ENCODE measurements at places on chromosomes 13 and 19.

GRCh38 chr13:109611912-109612691 lies 174.3 kb downstream of the IRS2 start:
- no peak for DNase-seq

DNA sequence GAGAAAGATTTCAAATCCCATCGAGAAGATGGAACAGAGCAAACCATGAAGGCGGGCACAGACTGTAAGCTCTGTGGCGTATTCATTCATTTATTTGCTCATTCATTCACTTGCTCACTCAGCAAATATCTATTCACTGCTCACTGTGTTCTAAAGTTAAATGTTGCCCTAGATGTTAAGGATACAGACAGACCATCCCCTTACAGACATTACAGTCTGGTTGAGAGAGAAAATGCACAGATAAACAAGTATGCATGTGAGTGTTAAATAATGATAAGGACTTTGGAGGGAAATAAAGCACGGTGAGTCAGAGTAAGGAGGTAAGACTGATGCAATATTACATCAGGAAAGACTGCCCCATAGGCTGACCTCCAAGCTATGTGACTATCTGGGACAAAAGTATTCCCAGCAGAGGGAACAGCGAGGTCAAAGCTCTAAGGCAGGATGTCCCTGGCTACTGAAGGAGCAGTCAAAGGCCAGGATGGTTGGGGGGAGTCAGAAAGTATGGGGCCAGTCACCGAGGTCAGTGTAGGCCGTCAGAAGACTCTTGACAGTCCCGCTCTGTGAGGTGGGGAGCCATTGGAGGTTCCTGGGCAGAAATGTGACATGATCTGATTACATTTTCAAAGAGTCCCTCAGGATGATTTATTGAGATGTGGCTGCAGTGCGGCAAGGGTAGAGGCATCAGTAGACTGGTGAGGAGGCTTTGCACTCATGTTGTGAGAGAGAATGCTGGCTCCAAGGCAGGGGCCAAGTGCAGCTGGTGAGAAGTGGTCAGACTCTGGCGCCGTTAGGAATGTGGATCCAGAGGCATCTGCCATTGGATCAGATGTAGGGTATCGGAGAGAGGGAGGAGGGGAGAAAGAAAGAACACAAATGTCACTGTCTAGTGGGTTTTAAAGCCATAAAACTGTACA lies 37.9 kb downstream of the MBNL2 start:
- DNase-seq = no peak

DNA sequence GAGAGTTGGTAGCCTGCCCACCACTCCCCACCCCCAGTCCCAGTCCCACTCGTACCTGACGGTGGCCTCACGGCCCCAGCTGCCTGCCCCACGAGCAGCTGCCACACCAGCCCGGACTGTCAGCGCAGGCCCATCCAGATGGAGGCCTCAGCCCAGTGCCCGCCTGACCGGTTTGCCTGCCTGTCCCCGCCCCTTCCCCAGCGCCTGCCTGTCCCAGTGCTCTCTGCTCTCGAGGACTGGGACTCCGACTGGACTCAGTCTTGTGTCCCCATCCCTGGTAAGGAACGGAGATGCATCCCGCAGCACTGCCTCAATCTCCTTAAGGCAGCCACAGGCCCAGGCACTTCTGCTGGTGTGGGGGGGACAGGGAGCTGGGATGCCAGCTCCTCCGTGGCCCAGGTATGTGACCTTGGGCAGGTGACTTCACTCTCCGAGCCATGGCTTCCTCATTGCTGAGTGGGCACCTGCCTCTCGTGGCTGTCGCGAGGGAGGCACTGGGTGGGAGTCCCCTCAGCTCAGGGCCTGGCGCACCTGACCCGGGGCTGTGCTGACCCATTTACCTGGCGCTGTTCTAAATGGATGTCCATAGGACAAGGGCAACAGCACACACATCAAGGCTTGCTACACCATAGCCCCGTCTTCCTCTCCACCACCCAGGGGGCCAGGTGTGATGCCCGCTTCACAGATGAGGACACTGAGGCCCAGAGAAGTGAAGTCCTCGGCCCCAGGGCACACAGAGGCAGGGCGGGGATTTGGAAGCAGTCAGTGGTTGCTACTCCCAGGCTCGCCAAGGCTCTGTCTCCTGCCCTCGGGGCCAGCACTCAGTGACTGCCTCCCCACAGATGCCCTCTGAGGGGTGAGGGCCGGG lies at the start of gene NKPD1:
TSS of gene NKPD1 (minus strand) at position 113 of the 868 bp plus-strand sequence. CDS start 832 bp downstream, outside the sequence.
- no peak for DNase-seq

- no peak for DNase-seq
These were observed 30.9 kb upstream of the SMAD9 start for GRCh38 chr13:36950920-36951319.

- peak; percentile 46 for DNase-seq
These were observed 1.1 kb downstream of the TNNI3 start for GRCh38 chr19:55156202-55157063.

DNA sequence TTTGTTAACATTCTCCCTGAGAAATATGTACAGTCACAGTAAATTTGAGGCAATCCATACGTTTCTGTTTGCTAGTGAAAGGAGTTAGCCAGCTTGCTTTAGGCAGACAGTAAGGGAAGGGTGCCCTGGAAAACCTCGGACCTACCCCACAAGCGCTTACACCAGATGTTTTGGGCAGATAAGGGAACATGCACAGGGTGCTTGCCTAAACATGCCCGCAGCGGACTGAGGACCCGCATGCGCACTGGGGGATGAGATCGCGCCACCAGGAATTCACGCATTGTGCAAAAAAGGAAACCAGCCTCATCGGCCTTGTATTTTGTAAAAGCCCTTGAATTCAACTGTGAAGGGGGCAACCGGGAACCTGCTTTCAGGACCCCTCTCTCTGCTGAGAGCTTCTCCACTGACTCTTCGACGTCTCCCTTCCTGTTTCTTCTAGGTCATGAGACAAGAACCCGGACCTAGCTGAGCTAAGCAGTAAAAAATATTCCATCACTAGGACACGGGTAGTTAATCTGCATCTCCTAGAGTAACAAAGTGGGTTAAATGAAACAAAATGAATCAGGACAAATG lies 1399.2 kb upstream of the ATXN8OS start:
- no peak for DNase-seq

GRCh38 chr13:76732367-76732766 lies 153.8 kb downstream of the KCTD12 start:
- no peak for DNase-seq

DNA sequence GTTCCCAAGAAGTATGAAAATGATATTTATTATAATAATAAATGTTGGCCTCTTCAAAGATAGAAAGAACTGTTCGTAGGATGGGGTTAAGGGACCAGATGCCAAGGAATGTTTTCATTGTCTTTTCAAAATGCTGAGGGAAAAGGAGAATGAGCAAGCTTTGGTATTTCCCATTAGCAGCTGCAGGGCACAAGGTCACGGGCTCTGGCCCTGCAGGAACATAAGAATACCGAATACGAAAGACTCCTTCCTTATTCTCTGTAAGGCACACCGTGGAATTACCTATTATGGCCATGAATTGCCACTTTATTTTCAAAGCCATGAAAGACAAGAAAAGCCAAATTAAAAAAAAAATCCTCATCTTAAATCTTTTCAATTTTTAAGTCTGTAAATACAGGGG lies 49.6 kb upstream of the OLFM4 start:
- DNase-seq = no peak

DNA sequence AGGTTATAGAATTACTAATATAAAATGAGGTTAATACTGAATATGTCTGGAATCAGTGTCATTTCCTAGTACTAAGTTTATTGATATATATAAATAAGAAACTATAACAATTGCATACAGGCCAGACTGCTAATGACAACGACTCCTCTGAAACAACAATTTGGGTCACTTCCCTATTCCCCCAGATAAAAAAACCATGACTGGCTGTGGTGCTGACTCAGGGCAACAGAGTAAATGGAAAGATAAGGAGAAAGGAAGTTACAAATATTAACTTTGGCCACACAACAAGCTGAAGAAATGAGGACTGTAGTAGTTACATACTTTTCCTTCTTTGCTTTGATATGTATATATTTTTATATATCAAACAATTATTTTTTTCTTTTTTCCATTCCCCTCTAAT lies 263.7 kb upstream of the PCDH9 start:
- DNase-seq = no peak

DNA sequence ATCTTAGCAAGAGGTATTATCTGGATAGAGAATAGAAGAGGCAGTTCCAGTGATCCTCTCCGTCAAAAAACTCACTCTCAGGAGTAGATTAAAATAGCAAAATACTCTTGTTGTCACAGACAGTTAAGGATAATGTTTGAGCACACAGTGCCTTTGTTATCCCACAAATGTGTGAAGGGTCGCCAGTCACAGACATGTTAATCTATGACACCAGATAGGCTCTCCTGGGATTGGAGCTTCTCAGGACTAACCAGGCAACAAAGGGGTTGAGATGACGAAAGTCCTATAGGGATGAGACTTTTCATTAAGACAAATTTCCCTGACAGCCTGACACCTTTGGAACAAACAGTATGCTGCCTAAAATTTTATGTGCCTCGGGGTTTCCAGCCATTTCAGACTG lies 1947.1 kb downstream of the OLFM4 start:
- DNase-seq = no peak

- DNase-seq = peak; percentile 80
These were observed 4.4 kb upstream of the PROZ start for GRCh38 chr13:113153810-113154748.

DNA sequence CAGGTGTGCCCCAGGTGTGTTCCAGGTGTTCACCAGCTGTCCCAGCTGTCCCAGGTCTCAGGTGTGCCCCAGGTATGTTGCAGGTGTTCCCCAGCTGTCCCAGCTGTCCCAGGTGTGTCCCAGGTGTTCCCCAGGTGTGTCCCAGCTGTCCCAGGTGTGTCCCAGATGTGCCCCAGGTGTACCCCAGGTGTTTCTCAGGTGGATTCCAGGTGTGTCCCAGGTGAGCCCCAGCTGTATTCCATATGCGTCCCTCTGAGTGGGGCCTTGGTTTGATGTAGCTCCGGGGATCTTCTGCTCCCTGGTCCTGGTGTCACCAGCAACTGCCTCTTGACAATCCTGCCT lies 719 bp upstream of the GRK1 start:
- DNase-seq = no peak

DNA sequence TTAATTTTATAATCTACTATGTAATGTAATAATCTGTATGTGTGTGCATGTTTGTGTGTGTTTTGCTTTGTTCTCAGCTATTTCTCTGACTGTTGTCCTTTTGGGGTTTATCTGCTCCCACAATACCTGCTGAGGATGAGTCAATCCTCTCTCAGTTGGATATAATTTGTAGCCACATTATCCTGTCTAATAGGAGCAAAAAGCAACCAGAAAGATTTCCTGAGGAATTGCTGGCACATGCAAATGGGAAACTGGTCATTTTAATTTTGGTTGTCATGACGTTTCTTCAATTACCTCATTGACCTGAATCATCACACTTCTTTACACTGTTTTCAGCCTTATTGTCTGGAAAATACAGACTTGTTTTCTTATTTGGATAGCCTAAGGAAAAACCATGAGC lies 488.4 kb downstream of the KLF5 start:
- DNase-seq = no peak

- no peak for DNase-seq
These were observed 1.1 kb downstream of the RYR1 start for GRCh38 chr19:38434549-38435051.

DNA sequence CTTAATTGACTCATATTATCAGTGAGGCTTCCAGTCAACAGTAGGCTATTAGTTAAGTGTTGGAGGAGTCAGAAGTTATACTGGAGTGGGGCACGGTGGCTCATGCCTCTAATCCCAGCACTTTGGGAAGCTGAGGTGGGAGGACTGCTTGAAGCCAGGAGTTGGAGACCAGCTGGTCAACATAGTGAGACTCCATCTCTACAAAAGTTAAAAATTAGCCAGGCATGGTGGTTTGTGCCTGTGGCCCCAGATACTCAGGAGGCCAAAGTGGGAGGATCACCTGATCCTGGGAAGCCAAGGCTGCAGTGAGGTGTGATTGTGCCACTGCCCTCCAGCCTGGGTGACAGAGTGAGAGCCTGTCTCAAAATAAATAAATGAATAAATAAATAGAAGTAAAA lies 53.2 kb downstream of the COMP start:
- no peak for DNase-seq

DNA sequence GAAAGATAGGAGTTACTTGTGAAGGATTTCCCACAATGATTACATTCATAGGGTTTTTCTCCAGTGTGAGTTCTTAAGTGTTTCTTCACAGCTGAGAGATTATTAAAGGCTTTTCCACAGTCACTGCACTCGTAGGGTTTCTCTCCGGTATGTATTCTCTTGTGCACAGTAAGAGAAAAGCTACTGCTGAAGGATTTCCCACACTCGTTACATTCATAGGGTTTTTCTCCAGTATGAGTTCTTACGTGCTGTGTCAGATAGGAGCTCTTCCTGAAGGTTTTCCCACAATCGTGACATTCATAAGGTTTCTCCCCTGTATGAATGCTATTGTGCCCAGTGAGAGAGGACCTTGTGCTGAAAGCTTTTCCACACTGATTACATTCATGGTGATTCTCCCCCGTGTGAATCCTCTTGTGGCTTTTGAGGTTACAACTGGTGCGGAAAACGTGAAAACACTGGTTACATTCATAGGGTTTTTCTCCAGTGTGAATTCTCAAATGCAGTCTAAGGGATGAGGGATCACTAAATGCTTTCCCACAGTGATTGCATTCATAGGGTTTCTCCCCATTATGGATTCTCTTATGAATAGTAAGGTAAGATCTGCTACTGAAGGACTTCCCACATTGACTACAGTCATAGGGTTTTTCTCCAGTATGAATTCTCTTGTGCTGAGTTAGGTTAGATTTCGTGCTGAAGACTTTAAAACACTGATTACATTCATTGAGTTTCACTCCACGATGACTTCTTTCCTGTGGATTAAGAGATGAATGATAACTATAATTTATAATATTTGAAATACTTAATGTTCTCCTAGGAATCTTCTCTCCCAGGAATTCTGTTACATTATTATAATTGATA lies 20.6 kb downstream of the ZNF558 start:
- DNase-seq = no peak

GRCh38 chr19:741506-742131 lies 9.3 kb upstream of the MISP start:
- DNase-seq = no peak

- no peak for DNase-seq
These were observed 60.6 kb upstream of the SERP2 start for GRCh38 chr13:44312834-44313551.

GRCh38 chr13:111943229-111943795 lies 123.6 kb upstream of the SOX1 start:
- no peak for DNase-seq

DNA sequence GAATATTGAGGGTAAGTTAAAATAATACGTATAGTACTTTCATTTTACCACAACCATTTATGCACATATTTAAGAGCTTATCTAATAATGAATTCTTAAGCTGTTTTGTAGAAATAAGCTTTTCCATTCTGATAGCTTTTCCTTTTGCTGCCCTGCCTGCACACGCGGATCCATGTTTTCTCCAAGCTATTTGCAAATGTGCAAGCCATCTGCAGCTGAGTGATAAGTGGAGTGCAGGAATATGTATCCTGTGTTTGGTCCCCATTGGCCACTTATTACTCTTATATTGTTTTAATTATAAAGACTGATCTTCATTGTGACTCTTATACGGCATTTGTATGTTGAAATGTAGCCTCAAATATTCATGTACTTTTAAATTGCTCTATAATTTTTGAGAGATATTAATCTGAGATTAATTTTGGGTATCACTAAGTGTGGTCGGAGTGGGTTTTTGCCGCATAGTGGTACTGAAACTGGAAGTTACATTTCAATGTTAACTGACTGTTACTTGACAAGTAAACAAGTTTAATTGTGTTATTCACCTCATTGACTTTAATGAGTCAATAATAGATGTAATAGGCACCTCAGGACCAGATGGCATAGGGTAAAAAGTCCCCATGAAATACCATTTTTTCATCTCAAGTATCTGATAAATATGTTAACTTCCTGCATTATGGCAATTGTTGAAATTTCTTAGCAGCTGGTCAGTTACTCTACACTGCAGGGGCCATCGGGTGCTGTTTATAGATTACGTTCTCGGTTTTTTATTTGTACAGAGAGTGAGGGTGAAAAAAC lies 1567.4 kb downstream of the EFNB2 start:
- no peak for DNase-seq

Data from B cell (primary cell).